ENCODE measurements at places on chromosomes 12 and 14. TPM values are rescaled to one million over a fixed set of nuclear protein-coding genes. Genes with fewer than 3 reads are reported as not detected.

Gene GNG2
- total RNA-seq: 16.8 TPM

Gene PZP
- total RNA-seq: not detected

Gene GPR84
- not detected for total RNA-seq

Gene NPFF
- total RNA-seq: not detected

Gene PXN
- total RNA-seq: 10.8 TPM

Gene PABPN1
- 114 TPM for total RNA-seq

Gene GNB3
- 0.92 TPM for total RNA-seq

Gene TAS2R14
- 1.7 TPM for total RNA-seq

Gene MUCL1
- total RNA-seq: not detected

Gene PPP2R3C
- total RNA-seq: 45.2 TPM

Gene MFAP5
- total RNA-seq: 20.3 TPM

Gene OASL
- total RNA-seq: 0.57 TPM

Gene ZNF891
- total RNA-seq: 0.92 TPM

Gene GLI1
- total RNA-seq: 0.18 TPM

Gene OR4E2
- not detected for total RNA-seq

Gene CLEC14A
- total RNA-seq: 3.6 TPM

Gene BEST3
- total RNA-seq: not detected

Gene MGP
- total RNA-seq: 8.0 TPM

Gene KRT8
- 13.4 TPM for total RNA-seq

Data from smooth muscle cell of bladder (primary cell).